Activated CD4-positive, alpha-beta T cell treated with anti-CD3 and anti-CD28 coated beads, Interleukin-2, amount 50 U/mL, for 48 hours (primary cell): ENCODE measurements at places on chromosomes 7 and 10.

DNA sequence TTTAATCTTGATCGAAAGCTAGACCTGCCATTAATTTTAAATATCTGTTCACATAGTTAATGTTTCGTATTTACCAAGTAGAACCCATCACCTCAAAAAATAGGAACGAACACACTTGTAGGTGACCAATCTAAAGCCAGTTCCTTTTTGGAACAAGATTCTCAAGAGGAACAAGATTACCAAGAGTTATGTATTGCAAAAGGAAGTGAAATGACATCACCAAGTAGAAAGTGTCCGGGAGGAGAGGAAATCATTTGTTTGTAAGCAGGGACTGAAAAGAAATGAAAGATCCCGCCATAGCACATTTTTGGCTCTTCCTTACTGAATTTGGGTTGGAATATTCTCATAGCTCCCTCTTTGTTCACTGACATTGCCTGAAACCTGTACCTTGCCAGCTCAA lies 1200.5 kb downstream of the SORCS1 start:
- DNase-seq = no peak

DNA sequence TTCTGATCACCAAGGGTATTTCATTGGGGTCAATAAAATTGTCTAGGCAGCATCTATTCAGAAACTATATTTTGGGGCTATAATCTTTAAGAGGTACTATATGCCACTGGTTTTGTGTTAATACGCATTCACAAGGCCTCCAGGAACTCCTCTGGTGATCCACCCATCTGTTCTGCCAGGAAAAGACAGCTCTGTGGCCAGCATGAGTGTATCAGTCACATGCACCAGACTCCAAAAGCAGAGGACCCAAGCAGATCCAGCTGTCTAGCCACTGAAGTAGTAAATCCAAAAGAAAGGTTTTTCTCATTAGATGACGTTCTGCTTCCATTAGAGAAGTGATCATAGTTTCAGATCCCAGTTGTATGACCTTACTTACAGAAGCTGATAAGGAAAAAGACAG lies 199.6 kb upstream of the CELF2 start:
- no peak for DNase-seq

DNA sequence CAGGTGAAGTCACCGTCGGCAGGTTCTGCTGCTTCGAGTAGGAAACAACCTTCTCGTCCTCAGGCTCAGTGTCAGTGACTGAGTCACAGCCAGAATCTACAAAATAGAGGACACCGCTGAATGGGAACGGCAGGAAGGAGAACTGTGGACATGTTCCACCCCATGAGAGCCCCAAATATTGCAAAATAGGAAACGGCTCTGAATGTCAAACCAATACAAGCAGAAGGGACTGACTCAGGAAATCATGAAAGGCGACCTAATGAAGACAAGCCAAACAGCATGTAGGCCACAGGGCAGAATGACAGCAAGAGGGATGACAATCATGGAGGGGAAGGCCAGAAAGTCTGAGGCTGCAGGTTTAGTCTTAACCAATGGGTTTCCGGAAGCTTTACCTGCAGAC lies 63.5 kb downstream of the PIK3AP1 start:
- DNase-seq = no peak

- no peak for DNase-seq
Measured at GRCh38 chr7:98354511-98355249, 46.2 kb downstream of the BAIAP2L1 start.

- peak; percentile 72 for DNase-seq
Measured at GRCh38 chr7:47968847-47969774, 10.3 kb downstream of the HUS1 start.

DNA sequence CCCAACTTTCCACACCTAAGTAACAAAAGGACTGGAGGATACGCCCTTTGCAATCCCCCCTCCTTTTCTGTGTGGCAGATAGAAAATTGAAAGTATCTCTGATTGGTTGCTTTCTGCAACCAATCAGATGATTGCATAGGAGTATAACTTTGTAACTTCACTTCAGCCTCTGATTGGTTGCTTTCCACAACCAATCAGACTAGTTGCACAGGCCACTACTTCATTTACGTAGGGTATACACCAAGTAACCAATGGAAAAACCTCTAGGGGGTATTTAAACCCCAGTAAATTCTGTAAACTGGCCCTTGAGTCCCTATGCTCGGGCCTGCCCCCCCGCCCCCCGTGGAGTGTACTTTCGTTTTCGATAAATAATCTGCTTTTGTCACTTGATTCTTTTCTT lies 1080.4 kb downstream of the CNTNAP2 start:
- no peak for DNase-seq

GRCh38 chr7:36155811-36156361 lies 2.8 kb downstream of the EEPD1 start:
- DNase-seq = no peak

GRCh38 chr10:77236700-77237099 lies 400.9 kb downstream of the KCNMA1 start:
- no peak for DNase-seq

DNA sequence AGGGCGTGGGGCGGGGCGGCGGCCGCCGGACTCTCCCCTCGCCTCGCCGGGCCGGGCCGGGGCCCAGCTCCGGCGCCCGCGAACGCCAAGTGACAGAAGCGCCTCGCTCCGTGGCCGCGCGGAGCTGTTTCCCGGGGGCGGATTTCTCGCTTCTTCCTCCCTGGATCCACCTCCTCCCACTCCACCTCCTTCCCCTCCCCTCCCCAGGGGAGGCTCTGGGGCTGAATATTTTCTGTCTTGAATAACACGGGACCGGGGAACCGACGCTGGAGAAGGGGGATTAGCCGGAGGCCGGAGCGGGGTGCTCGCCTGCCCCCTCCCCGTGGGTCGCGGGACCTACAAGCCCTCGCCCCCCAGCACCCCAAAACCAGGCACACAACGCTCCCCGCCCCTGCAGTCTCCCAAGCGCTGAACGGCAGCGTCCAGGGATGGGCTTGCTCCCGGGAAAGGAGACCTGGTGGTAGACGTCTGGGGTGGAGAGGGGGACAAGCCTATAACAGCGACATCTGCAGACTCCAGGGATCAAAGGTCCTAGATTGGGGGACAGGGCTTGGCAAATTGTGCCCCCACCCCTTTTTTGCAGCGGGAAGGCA lies at the start of gene ARHGAP21:
Gene ARHGAP21 (minus strand): TSS at position 100 of the 593 bp plus-strand sequence. CDS start 1,988 bp downstream, outside the sequence.
- peak; percentile 51 for DNase-seq

DNA sequence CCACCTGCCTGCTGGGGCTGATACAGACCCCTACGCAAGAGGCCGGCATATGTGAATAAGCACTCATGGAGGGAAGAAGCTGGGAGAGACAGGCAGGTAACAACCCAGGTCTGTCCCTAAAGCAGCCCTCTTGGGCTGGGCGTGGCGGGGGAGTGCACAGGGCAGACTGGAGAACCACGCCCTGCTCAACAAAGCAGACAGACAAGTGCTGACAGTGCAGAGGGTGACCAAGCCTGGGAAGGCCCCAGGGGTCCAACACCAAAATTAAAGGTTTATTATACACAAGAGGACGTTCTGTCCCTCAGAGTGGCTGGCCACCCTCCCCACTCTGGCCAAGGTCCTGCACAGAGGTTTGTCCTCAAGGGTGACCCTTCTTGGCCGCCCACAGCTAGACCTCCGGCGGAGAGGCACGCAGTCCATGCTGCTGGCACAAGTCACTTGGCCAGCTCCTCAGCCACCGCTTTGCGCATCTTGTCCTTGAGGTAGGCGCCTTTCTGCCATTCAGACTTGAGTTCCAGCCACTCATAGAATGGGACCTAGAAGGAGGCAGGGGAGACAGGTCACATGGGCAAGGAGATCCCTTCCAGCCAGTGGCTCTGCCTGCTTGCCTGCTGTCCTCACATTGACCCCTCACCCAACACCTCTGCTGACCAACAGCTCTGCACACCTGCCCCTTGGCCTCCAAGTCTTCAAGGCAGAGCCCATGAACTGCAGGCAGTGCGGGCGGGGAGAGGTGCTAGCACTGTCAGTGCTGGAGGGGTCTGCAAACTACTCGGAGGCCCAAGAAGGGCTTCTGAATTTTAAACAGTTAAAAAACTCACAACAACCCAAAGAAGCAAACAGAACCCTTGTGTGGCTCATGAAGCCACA lies 11.4 kb upstream of the NACAD start:
- DNase-seq = no peak

GRCh38 chr7:92206672-92207071 lies 27.7 kb upstream of the LRRD1 start:
- no peak for DNase-seq

GRCh38 chr10:23493711-23494110 lies 54.8 kb downstream of the OTUD1 start:
- peak; percentile 10 for DNase-seq

DNA sequence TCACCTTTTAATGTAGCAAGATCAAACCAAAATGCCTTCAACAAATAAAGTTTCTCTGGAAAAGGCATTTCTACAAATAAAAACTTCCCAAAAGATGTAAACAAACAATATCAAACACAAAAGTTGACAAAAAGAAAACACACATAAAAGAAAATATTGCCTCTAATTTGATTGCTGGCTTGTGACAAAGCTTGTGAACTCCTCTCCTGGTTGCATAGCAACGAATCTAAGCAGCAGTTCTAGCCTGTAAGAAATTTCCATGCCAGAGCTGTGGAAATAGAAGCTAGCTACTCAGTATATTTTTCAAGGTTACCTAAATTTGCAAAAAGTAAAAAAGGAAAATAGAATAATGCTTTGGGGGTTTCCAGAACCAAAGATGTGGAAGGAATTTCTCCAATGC lies 173.9 kb upstream of the CDK1 start:
- no peak for DNase-seq

DNA sequence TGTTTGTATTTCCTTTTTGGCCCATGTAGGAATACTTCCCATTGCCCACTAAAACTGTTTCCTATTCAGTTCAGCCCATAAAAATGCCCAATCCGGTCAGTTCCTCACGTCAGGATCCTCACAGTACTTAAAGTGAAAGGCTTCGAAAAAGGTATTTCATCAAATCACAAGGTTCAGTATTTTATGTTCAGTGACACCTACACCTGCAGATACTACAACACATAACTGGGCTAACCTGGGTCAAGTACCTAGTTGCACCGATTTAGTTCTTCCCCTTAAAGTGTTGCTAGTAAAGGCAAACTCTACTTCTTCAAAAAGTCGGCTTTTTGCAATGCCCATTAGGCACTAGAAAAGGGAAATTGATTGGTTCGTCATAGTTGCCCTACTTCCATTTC lies 1.1 kb downstream of the SNX13 start:
- DNase-seq = no peak
